Body of pancreas (tissue), 4 donors: ENCODE measurements at places on chromosomes 3 and 15.

- no peak for DNase-seq
Measured at GRCh38 chr3:195522254-195523023, 20.7 kb downstream of the PPP1R2 start.

DNA sequence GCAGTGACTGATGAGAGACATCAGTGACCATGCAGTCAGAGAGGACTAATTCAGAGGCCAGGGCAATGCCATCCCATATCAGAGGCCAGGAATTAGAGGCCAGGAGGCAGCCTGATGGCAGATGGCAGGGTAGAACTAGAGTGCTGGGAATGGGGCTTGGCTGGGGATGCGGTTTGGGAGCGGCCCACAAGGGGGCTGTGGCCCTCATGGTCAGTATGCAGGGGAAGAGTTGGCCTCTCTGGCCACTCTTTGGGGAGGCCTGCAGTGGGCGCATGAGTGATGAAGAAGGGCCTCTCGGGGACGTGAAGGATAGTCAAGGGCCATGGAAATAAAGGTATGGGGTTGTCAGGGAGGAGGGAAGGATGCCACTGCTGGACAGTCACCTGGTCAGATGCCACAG lies 101.7 kb downstream of the EEFSEC start:
- DNase-seq, result no peak

- DNase-seq, result no peak
Measured at GRCh38 chr15:59866642-59867041, 137.5 kb upstream of the FOXB1 start.

DNA sequence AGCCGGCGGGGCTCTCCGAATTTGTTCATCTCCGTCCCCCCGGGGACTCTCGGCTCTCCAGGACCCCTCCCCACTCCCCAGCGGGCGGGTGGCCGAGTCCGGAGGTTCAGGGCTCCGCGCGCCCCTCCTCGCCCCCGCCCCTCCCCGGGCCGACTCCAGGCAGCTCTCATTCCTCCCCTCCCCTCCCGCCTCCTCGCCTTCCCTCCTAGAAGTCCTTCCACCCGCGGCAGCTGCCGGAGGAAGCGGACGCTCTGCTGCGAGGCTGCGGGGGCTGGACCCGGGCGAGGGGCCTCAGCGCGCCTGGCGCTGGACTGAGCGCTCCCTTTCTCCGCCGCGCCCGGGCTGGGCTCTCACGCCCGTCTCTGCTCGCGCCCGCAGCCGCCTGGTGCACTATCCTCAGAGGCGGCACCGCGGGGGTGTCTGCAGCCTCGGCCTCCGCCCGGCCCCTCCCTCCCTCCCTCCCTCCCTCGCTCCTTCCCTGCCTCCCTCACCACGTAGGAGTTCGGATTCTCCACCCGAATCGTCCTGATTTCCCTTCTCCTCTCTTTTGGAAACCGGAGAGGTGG lies at the start of gene ROBO2:
Gene ROBO2, plus strand, starts transcription at position 494 of the 566 bp plus-strand sequence. CDS start 687 bp downstream, outside the sequence.
- DNase-seq, result peak; percentile 44

DNA sequence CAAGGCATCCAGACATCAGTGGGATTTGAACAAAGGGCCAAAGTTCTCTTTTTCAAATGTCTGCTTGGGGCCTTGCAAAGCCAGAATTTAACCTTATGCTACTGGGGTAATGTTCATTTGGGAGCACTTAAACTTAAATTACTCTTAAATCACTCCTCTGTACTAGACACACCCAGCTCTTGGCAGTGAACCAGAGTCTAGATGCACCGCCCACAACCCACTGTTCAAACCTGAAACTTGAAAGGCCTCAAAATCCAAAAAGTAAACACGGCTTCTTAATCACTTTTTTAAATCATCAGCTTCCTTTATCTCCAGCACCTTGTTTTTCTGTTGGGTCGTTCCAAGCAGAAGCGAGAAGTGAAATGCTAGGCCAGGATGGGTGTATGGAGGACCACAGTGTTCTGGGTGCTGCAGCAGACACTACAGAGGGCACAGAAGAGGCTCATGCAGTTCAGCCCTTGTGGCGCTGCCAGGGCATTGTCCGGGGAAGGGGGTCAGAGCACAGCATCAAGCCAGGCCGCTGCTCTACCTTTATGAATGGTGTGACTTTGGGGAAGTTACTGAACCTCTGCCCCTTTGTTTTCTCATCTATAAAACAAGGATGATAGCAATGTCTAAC lies 28.8 kb downstream of the MECOM start:
- DNase-seq, result peak; percentile 38

DNA sequence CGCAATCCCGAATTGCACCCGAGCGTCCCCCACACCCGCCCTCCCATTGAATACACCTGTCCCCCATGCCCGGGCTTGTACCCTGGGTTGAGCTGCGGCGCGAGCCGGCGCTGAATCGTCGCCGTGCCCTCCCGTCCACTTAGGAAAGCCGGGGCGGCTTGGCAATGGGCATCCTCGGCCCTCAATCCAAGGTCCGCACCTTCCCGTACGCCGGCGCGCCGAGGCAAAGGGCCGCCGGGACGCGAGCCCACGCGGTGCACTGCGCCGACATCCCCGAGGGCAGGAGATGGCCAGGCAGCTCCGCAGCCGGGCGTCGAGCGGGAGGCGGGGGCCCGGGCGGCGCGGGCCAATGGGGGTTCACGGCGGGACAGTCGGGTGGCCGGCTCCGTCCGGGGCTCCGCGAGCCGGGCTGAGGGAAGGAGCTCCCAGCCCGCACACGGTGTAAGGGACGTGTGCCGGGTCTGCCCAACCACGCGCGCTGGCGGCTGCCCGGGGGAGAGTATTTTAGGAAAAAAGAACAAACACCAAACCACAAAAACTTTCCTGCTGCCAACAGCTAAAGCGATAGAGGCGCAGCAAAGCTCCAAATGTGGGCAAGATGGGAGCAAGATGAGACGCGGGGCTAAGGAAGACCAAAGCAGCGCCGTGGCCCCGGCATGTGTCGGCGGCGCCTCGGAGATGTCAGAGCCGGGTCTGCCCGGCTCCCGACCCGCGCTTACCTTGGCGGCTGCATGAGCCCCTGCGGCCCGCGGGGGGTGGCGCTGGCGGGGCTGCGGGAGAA lies 621 bp downstream of the RGMA start:
- DNase-seq, result peak; percentile 31

DNA sequence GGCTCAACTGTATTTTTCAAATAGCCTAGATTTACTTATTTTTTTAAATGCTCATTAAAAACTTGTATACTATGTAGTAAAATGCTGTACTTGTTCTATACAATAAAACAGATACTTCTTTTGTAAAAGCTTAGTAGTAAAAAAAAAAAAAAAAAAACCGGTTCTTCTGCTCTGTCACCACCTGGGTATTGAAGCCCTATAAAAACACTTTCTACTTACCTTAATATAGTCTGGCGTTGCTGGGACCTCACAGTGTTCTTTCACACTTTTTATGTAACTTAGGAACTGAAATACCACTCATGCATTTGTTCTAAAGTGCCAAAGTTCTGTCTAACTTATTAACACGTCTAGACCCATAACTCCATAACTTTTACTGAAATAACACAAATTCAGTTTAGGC lies 61.4 kb downstream of the TASOR start:
- DNase-seq, result peak; percentile 46

DNA sequence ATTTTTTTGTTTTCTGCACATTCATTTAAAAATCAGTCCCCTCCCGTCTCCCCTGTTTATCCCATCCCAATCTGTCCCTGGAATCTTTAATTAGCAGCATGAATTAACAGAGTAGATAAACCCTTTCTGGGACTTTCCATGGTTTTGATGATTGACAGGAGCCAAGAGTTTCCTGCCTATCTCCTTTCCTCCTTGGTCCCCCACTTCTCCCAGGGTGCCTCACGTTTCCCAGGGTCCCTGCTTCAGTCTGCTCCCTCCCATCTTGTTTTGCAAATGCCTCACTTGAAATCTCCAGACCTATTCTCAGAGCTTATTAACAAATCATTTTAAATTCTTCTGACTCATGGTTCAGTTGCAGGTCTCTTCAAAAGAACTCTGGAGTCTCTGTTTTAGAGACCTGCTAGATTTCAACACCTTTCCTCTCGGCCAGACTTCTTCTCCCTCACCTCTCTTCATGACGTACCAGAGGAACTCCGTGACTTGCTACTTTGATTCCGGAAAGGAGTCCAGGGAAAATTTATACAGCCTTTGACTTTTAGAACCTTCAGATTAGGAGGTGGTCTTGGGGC lies 238.5 kb downstream of the ITPR1 start:
- no peak for DNase-seq
